ENCODE measurements at places on chromosomes 7 and 10. TPM values are rescaled to one million over a fixed set of nuclear protein-coding genes. Genes with fewer than 3 reads are reported as not detected.
A peak's percentile ranks its signal among the peaks of the same experiment; 100 is the strongest.

Gene ARID5B
- polyA plus RNA-seq: 76.8 TPM

Gene ORAI2
- 30.3 TPM for polyA plus RNA-seq

GRCh38 chr7:125195156-125195555 is 265.5 kb upstream of the POT1 start:
- no peak for DNase-seq

- peak; percentile 99 for DNase-seq
Observed at GRCh38 chr10:49139846-49140195, 6.0 kb upstream of the FAM170B start.

All from GM23248 (cell line).